ENCODE measurements at places on chromosomes 7 and 10. TPM values are rescaled to one million over a fixed set of nuclear protein-coding genes. Genes with fewer than 3 reads are reported as not detected.

PITX3 gene
- total RNA-seq: not detected

GRCh38 chr7:47638679-47639315 is 56.9 kb upstream of the TNS3 start:
- no peaks in the 10 kb centered on the region for H3K36me3 ChIP-seq
- DNase-seq: no peak
- no peak overlapping the region for H3K27ac ChIP-seq
- H3K4me3 ChIP-seq: no peak overlapping the region

DNA sequence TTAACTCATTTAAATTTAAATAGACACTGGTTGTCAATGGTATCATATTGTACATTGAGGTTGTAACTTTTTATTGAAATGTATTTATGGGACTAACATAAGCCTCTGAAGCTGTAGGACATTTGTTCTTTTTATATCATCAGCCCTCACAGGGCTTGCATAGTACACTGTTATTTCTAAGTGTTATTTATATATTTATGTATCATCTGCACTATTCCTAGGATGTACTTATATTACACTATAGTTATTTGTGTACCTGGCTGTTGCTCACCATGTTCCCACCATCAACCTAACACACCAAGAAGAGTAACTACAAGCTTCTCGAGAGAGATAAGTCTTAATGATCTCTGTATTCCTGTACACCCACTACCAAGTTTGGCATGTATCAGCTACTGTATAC is 224.7 kb downstream of the PPP1R3A start:
- peaks cover 1% of the 10 kb centered on the region for H3K27me3 ChIP-seq
- DNase-seq: no peak
- H3K36me3 ChIP-seq: no peaks in the 10 kb centered on the region
- no peak overlapping the region for H3K27ac ChIP-seq

DNA sequence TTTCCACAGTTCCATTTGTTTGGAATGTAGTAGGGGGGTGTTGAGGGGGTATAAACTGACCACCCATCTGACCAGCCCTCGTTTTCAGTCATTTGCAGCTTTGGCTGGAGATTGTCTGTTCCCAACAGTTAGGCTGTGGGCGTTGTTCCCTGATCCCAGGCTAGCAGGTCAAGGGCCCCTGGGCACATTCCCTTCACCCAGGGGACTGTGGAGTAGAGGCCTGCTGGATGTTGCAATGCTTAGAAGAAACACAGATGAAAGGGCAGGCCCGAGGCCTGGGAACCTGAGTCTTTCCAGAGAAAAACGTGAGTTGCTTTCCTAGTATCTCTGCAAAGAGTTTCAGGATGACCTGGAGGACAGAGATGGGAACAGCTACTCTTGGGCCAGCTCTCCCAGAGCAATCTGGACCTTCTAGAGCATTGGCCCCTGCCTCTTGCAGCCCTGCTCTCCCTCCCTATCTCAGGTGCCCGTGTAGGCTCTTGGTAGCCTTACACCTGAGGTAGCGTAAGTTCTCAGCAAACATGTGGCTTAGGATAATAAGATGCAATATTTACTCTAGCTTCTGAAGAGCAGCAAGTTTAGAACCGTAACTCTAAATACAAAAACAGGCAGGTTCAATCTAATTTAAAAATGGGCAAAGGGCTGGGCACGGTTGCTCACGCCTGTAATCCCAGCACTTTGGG is 99.4 kb upstream of the EFCAB10 start:
- no peak overlapping the region for H3K27ac ChIP-seq
- H3K27me3 ChIP-seq: no peaks in the 10 kb centered on the region
- DNase-seq: no peak
- H3K4me1 ChIP-seq: peaks cover 40% of the 10 kb centered on the region
- no peaks in the 10 kb centered on the region for H3K36me3 ChIP-seq

DNA sequence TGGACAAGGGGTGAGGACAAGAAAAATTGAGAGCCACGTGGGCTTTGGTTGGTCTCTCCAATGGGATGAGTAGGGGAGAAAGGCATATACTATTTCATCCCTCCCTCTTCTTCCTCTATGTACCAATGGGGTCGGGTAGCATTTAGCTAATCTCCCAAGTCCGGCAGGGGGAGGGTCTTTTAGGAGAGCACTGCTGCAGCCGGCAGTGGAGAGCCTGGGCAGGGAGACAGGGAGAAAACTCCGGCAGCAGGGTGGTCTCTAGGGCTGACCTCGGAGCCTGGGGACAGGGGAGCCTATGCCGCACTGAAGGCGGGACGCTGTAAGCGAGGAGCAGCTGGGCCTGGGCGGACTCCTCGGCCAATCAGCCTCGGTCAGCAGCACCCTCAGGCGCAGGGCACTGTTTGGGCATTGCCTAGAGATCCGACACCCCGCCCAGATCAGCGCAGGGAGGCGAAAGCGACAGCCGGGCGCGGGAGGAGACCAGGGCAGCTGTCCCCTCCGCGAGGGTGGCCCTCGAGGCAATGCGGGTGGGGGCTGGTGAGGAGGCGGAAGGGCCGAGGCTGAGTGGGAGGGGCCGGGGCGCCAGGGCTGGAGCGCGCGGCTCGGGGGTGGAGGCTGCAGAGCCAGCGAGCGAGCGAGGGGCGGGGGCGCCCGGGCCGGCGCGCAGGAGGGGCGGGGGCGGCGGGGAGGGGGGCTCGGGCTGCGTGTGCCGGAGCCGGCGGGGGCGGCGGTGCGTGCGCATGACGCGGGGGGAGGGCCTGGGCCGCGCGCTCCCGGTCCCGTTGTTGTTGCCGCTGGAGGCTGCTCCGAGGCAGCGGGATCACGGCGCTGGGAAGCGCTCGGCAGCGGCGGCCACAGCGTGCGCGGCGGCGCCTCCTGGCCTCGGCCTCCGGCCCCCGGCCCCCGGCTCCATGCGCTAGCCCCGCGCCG is at the start of gene AGAP3:
TSS of gene AGAP3 (plus strand) at position 785 of the 930 bp plus-strand sequence. CDS start 267 bp downstream, outside the sequence.
- peak within 1 kb of the TSS; percentile 80 for H3K4me3 ChIP-seq
- DNase-seq: peak; percentile 50
- peak within 1 kb of the TSS; percentile 68 for H3K27ac ChIP-seq
- peaks cover 35% of the 10 kb centered on the region for H3K4me1 ChIP-seq
- peaks cover 22% of the 10 kb centered on the region for H3K27me3 ChIP-seq

- no peak for DNase-seq
- peaks cover 21% of the 10 kb centered on the region for H3K4me1 ChIP-seq
- no peaks in the 10 kb centered on the region for H3K27me3 ChIP-seq
- H3K36me3 ChIP-seq: no peaks in the 10 kb centered on the region
Observed at GRCh38 chr10:70986623-70986950, 98.2 kb upstream of the PCBD1 start.

DNA sequence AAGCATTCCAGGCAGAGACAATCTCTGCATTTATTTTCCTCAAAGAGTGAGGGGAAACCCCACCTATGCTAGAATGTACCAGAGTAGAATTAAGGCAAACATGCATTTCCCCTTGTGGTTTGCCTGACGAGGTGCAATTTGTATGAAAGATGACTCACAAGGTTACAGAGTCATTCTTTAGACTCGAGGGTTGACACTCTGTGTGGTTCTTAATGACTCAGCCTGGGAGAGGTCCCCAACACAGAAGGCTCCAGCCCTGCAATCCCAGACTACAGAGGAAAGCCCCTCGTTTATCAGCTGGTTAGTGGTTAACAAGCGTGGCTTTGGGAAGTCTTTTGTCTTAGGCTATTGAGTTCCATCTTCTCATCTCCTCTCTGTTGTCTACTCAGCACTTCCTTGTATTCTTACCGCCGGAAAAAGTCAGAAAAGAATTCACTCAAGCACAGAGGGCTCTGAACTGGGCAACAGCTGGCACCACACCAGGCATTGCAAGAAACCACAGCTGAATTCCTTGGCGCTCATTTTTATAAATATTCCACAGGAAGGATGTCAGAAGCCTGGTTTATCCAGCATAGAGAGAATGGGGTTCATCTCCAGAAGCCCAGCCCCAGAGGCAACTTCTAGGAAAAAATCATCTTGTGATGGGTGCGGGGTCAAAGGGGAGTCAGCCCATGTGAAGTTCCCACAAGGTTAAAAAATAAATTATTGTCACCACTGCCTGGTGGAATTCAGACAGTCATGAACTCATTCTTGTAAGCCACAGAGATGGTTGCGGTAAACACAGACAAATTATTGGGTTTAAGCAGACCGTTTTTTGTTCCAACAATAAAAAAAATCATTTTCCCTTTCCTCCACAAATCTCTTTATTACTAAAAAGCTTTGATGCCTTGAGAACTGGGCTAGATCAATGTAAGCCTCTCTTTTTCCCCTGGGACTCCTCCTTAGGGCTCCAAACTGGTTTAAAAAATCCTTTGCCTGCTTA is 24.5 kb upstream of the SVIL start:
- H3K36me3 ChIP-seq: peaks cover 18% of the 10 kb centered on the region
- H3K4me1 ChIP-seq: peaks cover 34% of the 10 kb centered on the region
- peak overlapping the region; percentile 5 for H3K27ac ChIP-seq
- H3K4me3 ChIP-seq: peak overlapping the region; percentile 22
- peak; percentile 78 for DNase-seq
- H3K27me3 ChIP-seq: peaks cover 3% of the 10 kb centered on the region

- no peaks in the 10 kb centered on the region for H3K36me3 ChIP-seq
- no peak overlapping the region for H3K27ac ChIP-seq
- H3K27me3 ChIP-seq: no peaks in the 10 kb centered on the region
- DNase-seq: no peak
- H3K4me1 ChIP-seq: peaks cover 7% of the 10 kb centered on the region
Observed at GRCh38 chr10:47107007-47107747, 192.8 kb upstream of the GDF10 start.

DNA sequence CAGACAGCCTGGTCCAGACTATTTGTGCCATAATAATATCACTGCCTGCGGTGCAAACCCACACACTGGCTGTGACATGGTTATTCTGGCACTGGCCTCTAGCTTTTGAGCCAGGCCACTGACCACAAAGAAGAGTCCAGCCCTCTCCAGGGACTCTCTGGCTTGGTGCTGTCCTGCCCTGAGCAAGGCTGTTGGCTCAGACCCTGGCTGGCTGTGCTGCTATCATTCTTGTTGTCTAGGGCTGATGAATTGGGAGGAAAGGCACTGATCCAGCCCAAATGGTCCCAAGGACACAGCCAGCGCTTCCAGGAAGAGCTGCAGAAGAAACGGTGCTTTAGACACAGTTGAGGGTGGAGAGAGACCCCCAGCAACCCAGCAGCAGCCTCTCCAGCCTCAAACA is 80.8 kb downstream of the TMEM130 start:
- H3K27ac ChIP-seq: no peak overlapping the region
- no peak overlapping the region for H3K4me3 ChIP-seq
- no peaks in the 10 kb centered on the region for H3K4me1 ChIP-seq
- no peak for DNase-seq
- H3K27me3 ChIP-seq: no peaks in the 10 kb centered on the region
- no peaks in the 10 kb centered on the region for H3K36me3 ChIP-seq

DNA sequence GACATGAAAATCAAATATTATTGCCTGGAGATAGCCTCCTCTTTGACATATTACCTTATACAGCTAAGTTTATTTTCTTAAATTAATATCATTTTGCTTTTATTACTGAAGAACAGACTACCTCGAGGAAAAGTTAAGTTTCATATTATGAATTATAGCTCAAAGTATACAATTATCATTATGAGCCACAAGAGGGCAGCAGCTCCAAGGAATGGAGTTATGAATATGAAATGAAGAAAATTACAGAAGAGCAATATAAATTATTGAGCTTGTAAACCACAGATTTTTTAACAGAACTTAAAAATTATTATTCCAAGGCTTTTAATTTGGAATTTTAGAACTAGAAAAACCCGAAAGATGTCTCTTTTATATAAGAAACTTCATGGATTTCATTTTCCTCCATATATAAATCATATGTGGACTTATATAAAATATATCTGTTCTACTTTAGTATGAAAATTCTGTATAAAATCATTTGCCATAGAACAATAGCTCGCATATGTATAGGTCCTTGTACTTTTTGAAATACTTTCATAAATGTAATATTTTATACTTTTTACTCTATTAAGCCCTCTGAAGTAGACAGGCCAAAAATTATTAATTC is 40.1 kb downstream of the IQUB start:
- H3K27me3 ChIP-seq: peaks cover 10% of the 10 kb centered on the region
- H3K4me1 ChIP-seq: no peaks in the 10 kb centered on the region
- no peak overlapping the region for H3K27ac ChIP-seq
- DNase-seq: peak; percentile 48
